ENCODE measurements at places on chromosomes 11 and 22. TPM values are rescaled to one million over a fixed set of nuclear protein-coding genes. Genes with fewer than 3 reads are reported as not detected.

Gene OR51I1
- not detected for polyA plus RNA-seq

Gene PUS3
- 13.1 TPM for polyA plus RNA-seq

GRCh38 chr22:33050614-33051182 is 7.5 kb downstream of the SYN3 start:
- no peak for DNase-seq

GRCh38 chr11:69808667-69809086 is 10.5 kb downstream of the FGF3 start:
- no peak for DNase-seq

- no peak for DNase-seq
Observed at GRCh38 chr11:8061555-8062428, 19.2 kb upstream of the TUB start.

DNA sequence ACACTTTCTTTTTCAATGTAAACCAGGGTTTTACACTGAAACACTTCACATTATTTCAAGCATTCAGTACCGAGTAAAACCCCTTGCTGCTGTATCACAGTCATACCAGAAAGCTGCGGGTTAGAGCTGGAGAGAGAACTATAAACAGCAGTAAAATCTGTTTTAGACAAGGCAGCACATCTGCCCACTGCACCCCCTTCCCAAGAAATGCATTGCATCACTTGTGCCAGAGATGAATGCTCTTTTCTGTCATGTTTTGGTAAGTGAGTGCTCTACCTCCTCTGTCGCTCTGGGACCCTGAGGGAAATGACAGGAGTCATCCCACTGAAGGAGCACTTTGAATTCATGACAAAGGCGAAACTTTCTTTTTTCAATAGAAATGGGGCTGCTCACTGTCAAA is 107.2 kb downstream of the MAML2 start:
- no peak for DNase-seq

DNA sequence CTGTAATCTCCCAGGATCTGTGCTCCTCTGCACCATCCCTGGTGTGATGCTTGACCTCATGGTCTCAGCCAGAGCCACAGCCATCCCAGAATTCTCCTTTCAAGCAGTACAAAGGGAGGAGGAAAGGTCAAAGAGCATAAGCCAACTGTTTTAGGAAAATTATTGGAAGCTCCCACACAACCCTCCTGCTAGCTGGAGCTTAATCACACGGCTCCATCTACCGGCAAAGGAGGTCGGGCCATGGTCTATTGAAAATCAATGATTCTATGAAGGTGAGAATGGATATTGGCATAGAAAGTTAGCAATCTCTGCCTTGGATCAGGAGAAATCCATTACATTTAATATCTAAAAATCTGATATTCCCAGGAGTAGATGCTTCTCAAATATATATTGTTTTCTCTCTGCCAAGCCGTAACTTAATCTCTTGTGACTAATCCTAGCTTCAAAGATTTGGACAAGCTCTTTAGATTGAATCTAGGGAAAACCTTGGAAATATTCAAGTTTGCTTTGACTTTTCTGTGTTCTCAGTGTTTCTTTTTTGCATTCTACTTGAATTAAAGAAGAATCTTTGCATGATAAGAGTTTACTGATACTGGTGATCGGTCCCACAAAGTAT is 259.6 kb downstream of the NTM start:
- no peak for DNase-seq

GRCh38 chr11:87901341-87901740 is 273.9 kb downstream of the RAB38 start:
- no peak for DNase-seq

Data from left renal pelvis (tissue), 4 donors.